ENCODE measurements at places on chromosomes 7 and 10. TPM values are rescaled to one million over a fixed set of nuclear protein-coding genes. Genes with fewer than 3 reads are reported as not detected.

GRCh38 chr10:29189256-29189655 is 99.6 kb upstream of the LYZL1 start:
- DNase-seq: no peak

DNA sequence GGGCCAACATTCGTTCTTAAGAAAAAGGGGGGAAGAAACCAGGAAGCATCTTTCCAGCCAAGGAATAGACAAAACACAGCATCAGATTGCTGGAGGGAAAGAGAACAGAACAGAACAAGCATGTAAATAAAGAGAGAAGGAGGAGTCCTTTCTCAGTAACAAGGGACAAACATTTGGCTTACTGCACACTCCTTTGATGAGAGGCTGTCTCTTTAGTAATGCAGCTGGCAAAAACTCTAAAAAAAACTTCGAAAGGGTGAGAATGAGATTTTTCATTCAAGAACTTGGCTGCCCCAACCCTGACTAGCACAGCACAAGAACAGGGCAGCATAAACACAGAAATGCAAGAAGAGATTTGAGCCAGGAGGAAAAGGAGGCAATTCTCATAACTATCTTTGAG is 38.9 kb upstream of the IL6 start:
- DNase-seq: no peak

GRCh38 chr10:76352300-76352699 is 920.9 kb downstream of the LRMDA start:
- no peak for DNase-seq

DNA sequence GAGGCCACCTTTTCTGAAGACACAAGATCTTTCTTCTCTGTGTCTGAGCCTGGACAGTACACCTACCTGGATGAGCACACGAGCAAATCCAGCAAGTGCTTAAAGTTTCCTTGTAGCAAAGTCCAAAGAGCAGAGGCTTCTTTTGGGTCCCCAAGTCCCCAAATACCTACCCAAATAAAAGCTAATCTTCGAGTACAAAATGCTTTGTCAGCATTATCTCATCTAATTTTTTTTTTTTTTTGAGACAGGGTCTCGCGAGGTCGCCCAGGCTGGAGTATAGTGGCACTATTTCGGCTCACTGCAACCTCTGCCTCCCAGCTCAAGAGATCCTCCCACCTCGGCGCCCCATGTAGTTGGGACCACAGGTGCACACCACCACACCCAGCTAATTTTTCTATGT is 24.6 kb downstream of the MYOF start:
- DNase-seq: no peak

DNA sequence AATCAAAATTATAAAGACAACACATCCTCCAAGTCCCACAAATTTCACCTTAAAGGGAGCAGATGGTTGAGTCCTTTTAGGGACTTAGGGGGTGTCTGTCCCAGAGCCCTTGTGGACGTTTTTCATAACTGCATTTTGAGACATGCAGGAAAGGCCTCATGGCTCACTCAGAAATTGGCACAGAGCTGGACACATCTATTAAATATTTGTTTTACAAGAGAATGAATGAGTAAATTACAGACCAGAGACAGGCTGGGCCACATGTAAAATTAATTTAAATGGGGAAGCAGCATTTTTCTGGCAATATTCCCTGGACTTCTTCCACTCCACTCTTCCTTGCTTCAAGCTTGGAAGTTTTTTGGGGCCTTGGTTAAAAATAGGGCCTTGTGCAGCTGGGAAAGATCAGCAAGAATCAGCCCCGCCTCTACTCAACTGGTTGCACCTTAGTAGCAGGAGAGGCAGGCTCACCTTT is 20.0 kb downstream of the LAMB1 start:
- DNase-seq: peak; percentile 32

GRCh38 chr7:131111081-131111576 is 216.5 kb upstream of the MKLN1 start:
- peak; percentile 44 for DNase-seq

DNA sequence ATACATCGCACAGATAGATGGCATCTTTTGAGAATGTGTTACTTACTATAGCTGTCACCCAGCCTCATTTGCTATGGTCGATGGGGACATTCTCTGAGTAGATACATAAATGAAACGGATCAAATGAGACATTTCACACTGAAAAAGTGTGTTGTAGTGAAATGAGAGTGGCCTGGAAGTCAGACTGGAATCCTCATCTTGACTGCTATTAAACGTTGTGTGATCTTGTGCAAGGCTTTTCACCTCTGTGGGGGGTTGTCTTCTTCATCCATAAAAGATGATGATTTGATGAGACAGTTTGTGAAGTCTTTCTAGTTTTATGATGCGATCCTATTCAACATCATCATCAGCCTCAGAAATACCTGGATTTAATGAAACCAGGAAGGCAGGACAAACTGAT is 155.4 kb upstream of the MYO3A start:
- DNase-seq: no peak

- no peak for DNase-seq
Observed at GRCh38 chr7:90551036-90551435, 45.1 kb upstream of the CDK14 start.

DNA sequence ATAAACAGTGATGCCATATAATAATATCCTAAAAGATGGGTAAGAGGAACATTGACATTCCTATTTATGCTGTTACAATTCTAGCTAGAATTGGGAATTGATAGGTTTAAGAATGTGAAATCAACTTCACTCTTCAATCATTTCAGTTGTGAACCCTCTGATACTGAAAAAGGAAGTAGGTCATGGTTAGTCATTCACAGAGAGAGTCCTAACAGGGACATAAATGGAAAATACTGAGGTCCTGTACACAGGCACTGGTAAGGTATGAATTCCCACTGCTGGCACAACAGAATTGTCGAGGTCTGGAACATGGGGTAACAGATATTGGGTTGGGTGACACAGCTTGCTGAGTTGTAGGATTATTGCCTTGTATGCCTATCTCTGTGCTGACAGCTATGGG is 289.4 kb upstream of the LRRN3 start:
- DNase-seq: no peak

DNA sequence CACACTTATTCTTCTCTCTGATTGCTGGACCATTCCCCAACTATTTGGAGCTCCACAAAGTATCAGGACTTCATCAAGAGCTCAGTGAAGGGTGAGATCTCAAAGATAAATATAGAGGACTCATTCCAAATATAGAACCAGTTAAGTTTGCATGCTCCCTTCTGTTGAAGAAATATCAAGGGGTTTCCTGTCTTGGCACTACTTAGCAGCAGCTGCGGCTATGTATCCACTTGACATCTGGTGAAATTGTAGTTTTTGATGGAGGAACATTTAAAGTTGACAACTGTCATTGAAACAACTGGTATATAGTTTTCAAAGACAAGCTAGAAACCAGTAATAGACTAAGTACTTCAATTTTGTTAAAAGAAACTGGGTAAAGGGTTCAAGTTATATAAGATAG is 1.0 kb upstream of the SPAG6 start:
- no peak for DNase-seq

GRCh38 chr10:3208481-3209406 is 36.2 kb upstream of the PITRM1 start:
- DNase-seq: no peak

- no peak for DNase-seq
Observed at GRCh38 chr10:29926693-29927048, 132.7 kb downstream of the JCAD start.

- DNase-seq: no peak
Observed at GRCh38 chr10:3476186-3476585, 303.6 kb upstream of the PITRM1 start.

- DNase-seq: no peak
Observed at GRCh38 chr10:11403116-11403515, 208.3 kb downstream of the USP6NL start.

DNA sequence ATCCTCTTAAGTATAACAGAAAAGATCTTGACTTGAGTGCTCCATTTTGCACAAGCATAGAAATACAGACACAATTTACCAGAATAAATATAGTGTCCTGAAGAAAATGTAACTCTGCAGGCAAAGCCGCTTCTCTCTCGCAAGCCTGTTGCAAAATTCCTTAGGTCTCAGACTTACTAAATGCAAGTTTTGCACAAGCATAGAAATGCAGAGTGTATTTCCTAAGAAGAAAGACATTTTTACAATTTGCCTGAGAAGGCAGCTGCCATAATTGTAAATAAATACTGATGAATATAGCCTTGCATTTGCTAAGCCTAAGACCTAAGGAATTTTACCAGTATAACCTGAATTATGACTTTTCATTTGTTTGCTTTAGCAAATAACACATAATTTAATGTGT is 67.1 kb downstream of the AGMO start:
- DNase-seq: no peak

- DNase-seq: no peak
Observed at GRCh38 chr10:116915340-116915739, 66.0 kb downstream of the ENO4 start.

LRRC17 gene
- total RNA-seq: 1.0 TPM

SEC23IP gene
- total RNA-seq: 37.7 TPM

THSD7A gene
- total RNA-seq: 9.9 TPM

MAP3K8 gene
- total RNA-seq: 4.7 TPM
